ENCODE measurements at places on chromosomes 11 and 22.

GRCh38 chr22:20203552-20204201 is 52.8 kb upstream of the CCDC188 start:
- no peak for DNase-seq

GRCh38 chr11:63023222-63023814 is 7.7 kb upstream of the SLC22A8 start:
- DNase-seq = no peak

DNA sequence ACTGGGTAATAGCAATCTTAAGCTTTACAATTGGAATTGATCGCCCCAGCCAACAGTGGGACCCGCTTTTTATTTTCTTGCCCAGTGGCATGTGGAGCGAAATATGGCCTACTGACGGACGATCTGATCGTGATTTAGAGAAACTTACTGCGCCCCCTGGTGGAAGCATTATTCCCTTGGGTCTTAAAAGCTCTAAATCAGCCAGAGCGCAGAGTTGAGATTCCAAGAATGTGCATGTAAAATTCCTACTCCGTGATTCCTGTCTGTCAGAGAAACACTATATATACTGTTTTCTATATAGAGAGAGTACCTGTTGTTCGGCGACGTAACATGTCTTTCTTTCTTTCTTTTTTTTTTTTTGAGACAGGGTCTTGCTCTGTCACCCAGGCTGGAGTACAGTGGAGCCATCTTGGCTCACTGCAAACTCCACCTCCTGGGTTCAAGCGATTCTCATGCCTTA is 3.7 kb upstream of the DPF2 start:
- DNase-seq = peak; percentile 85

DNA sequence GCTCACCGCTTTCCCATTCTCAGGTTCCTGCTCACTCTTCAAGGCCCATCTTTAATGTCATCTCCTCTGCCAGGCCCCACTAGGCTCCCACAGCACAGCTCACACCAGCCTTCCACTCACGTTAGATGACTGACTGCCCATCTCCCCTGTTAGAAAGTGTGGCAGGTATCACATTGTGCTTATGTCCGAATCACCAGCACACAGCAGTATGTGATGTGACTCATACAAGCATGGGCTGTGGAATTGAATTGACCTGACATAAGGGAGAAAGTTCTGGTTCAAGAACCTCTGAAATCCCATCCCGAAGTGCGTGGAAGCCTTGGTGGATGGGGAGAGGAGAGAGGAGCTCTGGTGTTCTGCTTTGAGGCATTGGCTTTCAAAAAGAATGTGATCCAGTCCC is 6.5 kb downstream of the VSTM5 start:
- no peak for DNase-seq

- DNase-seq = no peak
Observed at GRCh38 chr22:46001426-46002106, 24.6 kb upstream of the WNT7B start.

- no peak for DNase-seq
Observed at GRCh38 chr11:109960831-109961230, 132.4 kb upstream of the ZC3H12C start.

DNA sequence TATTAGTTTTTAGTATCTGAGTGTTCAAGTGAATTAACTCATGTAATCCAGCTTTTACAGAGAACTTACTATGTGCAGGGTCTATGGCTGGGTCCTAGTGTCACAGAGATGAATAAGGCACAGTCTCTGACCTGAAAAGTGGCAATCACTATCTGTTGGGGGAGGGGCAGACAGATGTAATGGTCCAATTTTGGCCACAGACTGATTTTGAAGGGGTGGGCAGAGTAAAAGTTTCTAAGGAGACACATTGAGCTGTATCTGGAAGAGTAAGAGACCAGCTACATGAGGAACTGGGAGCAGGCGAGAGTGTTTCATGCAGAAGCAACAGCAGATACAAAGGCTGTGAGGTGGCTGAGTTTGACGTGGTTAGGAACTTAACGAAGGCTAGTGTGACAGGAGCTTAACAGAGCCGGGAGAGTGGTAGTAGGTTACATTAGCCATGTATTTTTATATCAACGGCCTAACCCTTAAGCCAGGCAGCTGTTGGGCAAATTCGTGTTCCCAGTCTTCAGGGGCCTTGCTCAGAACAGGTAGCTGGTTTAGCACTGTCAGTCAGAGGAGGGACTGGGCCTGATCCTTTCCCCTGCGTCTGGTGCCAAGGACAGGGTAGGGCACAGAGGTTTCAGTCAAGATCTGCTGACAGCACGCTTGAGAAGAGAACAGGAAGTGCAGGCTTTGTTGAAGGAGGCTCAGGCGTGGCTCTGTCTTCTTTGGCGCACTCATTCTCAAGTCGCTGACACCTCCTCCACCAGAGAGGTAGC is 1.4 kb upstream of the STIM1 start:
- DNase-seq = peak; percentile 84

- peak; percentile 90 for DNase-seq
Observed at GRCh38 chr22:46791201-46791731, 28.8 kb downstream of the TBC1D22A start.

DNA sequence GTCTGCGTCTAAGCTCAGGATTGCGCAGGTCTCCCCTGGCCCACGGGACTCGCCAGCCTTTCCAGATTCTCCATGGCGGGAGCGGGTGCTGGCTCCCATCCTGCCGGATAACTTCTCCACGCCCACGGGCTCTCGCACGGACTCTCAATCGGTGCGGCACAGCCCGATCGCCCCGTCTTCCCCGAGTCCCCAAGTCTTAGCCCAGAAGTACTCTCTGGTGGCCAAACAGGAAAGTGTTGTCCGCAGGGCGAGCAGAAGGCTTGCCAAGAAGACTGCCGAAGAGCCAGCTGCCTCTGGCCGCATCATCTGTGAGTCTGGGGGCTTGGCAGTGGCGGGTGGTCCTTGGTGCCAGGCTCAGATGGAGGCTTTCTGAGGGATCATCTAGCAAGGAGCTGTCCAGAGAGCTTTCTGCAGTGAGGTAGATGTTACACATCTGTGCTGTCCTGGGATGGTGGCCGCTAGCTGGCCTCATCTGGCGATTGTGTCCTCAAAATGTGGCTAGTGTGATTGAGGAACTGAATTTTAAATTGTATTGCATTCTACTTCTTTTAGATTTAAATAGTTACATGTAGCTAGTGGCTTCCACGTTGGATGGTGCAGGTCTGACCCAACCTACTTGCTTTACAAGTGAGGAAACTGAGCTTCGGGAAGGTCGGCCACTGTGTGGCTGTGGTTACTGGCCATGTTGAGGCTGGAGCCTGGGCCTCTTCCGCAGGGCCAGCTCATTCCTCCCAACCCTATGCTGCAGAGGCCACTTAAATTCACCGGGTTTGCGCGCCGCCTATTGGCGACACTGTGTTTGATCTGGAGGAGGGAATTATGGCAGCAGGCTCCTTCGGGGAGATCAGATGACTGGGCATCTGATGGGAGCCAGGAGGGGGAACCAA is 6.7 kb downstream of the INCENP start:
- DNase-seq = no peak

DNA sequence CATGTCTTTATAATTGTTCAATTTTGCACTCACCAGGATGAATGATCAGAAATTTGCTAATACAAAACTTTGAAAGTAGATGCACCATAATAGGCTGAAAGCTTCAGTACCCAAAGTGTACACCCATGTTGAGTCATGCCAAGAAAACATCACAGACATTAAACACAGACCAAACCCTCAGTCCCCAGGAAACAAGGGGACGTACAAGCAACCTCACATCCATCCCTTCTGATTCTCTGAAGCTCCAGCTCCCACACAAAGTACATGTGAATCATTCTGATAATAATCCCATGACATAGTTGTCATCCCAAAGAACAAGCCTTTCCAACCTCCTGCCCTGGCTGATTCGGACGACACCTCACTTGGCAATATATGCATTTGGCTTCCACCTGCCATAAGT is 183.8 kb downstream of the SNX19 start:
- no peak for DNase-seq

Data from CD4-positive, alpha-beta T cell treated with Interleukin-17A for 1 hour (primary cell).